NCI-H774 (cell line): ENCODE measurements at places on chromosomes 5 and 9.

- no peak for DNase-seq
These were observed 16.5 kb upstream of the RLN2 start for GRCh38 chr9:5321058-5321457.

DNA sequence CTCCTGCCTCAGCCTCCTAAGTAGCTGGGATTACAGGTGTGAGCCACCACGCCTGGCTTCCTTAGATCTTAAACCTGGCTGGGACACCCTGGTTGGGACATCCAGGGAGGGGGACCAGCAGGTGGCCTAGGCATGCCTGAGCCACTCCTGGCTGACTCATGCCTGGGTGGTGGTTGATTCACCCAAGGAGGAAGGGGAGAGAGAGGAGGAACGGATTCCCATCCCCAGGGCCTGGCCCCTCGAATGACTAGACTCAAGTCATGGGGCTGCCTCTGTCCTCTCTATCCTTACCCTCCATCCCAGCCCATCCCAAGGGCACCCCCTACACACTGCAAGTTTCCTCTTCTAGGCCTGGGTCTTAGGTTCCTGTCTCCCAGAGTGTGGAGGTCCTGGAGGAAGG is 12.7 kb downstream of the EEIG1 start:
- DNase-seq = no peak

DNA sequence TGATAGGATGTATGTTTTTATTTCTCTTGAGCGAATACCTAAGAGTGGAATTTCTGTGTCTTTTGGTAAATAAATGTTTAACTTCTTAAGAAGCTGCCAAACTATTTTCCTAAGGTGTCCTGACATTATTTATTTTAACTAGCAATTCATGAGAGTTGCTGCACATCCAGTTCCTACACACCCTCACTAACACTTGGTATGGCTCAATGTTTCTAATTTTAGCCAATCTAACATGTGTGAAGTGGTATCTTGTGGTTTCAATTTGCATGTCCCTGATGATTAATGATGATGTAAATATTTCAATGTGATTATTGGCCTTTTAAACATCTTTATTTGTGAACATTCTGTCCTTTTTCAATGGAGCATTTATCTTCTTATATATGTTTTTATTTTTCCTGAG is 2095.5 kb upstream of the C9orf72 start:
- no peak for DNase-seq

GRCh38 chr5:119009131-119009530 is 20.8 kb upstream of the DTWD2 start:
- DNase-seq = no peak

- DNase-seq = no peak
These were observed 814 bp downstream of the PLCXD3 start for GRCh38 chr5:41509399-41510175.

GRCh38 chr5:79963261-79964061 is 27.6 kb downstream of the MTX3 start:
- DNase-seq = no peak

- DNase-seq = no peak
These were observed 102.9 kb downstream of the ACER2 start for GRCh38 chr9:19511694-19512093.

DNA sequence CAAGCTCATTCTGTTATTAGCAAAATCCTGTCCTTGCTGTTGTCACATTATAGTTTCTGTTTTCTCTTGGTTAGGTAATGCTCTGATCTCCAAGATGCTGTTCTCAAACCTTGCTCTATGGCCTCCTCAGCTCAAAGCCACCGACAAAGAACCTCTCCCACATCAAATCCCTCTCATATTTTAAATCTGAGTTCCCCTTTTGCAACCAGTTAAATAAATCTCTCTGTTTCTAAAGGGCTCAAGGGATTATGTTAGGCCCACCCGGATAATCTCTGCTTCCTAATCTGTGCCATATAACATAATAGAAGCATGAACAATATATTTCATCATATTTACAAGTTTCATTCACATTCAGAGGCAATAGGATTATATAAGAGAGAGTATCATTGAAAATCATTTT is 286.0 kb downstream of the CYLC2 start:
- DNase-seq = no peak

GRCh38 chr9:130042406-130042884 is 544 bp downstream of the FNBP1 start:
- DNase-seq = peak; percentile 3

- DNase-seq = no peak
These were observed 65.2 kb downstream of the MCCC2 start for GRCh38 chr5:71652349-71652748.

DNA sequence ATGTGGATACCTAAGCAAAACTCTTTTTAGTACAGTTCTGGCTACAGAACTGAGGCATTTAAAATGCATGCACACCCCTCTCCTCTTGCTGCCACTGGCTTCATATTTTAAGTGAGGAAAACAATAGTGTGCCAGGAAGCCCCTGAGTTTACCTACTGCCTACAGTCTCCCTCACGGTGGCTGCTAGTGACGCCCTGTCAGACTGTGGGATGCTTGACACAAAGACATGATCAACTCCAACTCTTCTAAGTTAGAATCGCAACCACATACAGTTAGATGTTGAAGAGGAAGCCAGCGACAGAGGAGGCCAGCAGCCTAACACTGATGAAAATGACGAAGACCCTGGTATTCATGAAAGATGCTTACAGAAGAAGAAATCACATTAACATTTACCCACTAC is 1.3 kb downstream of the SEC16A start:
- no peak for DNase-seq

DNA sequence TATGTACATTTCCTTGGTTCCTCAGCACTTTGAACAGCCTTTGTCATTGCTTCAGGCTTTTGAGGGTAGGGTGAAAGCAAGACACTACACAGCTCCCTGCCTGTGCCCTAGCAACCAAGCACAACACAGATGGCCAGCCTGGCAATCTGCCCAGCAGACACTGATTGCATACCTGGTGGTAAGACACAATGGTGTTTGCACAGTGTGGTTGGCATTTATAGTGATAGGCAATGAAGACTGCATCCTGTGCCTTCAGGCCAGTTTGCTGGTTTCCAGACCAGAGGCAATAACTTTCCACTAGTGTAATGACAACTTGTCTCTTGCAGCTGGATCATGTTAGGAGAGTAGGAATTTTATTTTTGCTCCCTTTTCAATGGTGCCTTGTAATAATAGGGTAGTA is 144.5 kb upstream of the TNC start:
- peak; percentile 97 for DNase-seq

DNA sequence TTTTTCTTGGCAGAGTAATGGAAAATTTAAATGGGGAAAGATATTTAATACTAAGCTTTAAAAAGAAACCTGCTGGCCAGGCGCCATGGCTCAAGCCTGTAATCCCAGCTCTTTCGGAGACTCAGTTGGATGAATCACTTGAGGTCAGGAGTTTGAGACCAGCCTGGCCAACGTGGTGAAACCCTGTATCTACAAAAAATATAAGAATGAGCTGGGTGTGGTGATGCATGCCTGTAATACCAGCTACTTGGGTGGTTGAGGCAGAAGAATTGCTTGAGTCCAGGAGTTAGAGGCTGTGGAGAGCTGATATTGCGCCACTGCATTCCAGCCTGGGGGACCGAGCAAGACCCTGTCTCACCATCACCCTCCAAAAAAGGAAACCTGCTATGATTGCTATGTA is 32.8 kb downstream of the TUT7 start:
- DNase-seq = no peak

- no peak for DNase-seq
These were observed 1763.0 kb upstream of the C9orf72 start for GRCh38 chr9:29336281-29336680.

DNA sequence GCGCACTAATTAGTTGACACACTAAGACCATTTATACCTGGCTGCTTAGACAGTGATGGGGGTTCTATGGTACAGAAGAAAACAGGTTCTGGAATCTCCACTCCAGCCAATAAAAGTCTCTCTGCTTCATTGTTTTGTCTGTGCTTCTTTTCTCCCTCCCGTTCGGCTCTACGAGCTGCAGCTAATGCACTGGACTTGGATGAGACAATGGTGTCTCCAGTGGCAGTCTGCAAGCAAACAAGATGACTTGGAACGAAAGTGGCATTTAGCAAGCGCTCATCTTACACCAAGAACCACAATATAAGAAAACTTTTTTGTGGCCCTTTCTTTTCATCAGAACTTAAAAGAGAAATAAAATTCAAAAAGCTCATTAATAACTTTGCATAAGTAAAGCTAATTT is 30.2 kb downstream of the GFM2 start:
- no peak for DNase-seq

DNA sequence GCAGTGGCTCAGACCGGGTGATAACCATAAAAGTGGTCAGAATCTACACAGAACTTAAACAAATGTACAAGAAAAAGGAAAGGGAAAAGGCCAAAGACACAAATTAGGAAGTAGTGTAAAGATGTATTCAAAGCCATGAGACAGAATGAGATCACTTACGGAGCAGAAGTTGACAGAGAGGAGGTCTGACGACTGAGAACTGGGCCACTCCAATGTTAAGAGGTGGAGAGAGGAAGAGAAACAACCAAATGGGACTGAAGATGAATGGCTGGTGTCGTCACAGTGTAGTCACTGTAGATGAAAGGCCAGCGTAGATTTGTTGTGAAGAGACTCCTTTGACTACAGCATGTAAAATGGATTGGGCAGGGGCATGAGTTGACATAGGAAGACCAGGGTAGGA is 114.4 kb downstream of the DROSHA start:
- DNase-seq = no peak

- DNase-seq = no peak
These were observed 211.7 kb downstream of the TLE1 start for GRCh38 chr9:81477669-81478068.

DNA sequence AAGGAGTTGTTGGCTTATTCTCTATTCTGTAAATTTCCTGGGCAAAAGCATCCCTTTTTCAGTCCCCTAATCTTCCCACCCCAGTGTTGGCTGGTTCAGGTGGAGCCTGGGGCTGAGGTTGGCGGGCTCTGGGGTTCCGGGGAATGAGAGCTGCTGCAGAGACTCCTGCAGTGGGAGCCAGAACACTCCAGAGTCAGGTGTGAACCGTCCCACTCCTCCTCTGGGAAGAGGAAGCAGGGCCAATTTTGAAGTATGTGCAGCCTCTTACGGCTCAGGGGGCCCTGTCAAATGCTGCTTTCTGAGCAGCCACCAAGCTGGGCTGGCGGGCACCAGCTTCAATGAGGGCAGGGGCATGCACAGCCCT is 42.8 kb downstream of the JADE2 start:
- no peak for DNase-seq

DNA sequence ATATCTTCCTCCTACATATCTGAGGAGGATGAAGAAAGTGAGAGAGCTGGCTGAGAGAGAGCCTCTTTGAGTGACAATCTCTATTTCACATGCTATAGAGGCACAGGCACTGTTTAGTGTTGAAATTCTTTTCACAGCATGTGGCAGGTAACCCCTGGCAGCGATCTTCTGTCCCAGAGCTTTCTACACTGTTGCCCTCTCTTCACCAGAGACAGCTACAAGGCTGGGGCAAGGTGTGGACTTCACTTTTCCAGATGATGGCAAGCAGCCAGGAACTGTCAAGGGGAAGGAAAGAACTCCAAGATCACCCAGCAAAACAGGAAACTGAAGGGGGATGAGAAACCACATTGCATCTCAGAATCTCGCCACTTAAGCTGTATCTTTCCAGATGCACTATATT is 205.2 kb downstream of the CAAP1 start:
- no peak for DNase-seq

DNA sequence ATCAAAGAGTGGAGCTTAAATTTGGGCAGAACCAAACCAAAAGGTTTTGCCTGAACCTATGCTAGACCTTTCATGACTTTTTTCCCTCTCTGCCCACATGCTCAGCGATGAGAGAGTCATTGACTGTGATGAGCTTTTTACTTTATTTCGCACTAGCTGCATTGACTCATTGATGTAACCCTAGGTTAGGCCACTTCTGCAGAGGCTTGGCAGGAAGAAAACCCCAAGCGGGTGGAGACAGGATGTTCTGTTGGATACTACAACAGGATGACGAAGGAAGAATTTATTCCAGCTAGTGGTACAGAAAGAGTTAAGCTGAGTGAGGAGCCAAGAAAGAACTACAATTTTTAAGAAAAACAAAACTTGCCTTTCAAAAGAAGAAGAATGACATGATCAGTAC is 18.4 kb downstream of the AGXT2 start:
- DNase-seq = no peak
